ENCODE measurements at places on chromosomes 3 and 15.

GRCh38 chr15:100725121-100726069, 123.0 kb downstream of the ASB7 start:
- DNase-seq: no peak

GRCh38 chr3:159069091-159069490, 267.2 kb downstream of the MFSD1 start:
- no peak for DNase-seq

DNA sequence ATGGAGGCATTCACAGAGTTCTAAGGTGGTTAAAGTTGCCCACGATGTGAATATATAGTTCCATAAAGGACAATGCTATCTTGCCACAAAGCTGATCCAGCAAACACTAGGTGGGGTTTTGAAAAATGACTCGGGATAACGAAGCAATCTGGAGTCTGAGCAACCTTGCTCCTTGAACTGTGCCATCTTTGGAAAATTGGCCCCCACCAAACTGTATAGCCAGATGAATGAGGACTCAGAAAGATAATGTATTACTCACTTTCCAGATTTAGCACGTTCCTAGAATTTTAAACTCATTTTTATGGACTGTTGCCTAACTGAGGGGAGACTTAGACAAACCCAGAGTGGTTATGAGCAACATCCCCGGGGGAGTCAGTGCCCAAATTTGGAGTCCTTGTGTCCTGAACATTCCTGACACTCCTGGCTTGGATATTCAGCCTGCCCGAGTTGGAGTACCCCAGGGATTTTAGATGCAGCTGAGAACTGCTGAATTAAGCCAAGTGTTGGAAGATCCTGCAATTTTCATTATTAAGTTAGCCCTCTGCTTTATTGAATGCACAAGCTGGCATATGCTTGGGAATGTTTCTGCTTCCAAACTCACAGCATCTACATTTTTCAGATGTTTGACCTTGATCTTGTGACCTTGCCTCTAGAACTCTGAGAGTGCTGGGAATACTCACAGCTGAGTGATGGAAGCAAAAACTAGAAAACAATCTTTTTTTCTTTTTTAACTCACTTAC, 8.8 kb upstream of the MAGI1 start:
- no peak for DNase-seq

- DNase-seq: no peak
Measured at GRCh38 chr3:151871639-151872468, 1.6 kb upstream of the SUCNR1 start.

DNA sequence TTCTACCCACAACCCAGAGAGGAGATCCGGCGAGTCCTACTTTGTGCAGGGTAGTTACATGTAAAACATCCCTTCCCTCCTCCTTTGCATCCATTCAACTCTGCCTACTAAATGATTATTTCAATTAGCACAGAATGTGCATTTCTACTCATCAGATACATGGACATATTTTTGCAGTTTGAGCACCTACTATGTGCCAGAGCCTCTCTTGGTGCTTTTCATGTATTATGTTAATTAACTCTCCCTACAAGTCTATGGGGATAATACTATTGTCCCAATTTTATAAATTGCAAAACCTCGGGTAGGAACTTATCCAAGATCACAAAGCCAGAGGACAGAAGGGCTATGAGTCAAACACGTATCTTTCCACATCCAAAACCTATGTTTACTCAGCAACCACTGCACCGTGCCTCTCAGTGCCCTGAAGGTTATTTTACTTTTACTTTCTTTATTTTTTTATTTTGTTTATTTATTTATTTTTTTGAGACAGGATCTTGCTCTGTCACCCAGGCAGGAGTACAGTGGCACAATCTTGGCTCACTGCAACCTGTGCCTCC, 432.8 kb downstream of the MAGI1 start:
- no peak for DNase-seq

DNA sequence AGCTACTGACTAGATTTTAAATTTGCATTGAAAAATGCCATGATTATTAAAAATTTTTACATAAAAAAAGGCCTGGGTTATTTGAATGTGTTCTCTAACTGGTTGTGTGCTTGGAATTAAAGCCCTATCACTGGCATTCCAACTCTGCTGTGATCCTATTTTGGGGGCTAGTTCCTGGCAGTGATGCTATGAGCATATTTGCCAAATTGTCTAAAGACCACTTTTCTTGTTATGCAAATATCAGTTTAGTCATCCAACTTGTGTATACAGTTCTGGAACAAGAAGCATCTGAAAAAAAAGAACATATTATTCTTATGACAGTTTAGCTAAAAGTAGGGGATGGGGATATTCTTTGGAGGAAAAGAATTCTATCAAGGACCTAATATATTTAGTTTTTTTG, 243.4 kb upstream of the ZNF717 start:
- DNase-seq: no peak

All from T-helper 9 cell (primary cell).